ENCODE measurements at places on chromosomes 1 and 21.
A peak's percentile ranks its signal among the peaks of the same experiment; 100 is the strongest.

DNA sequence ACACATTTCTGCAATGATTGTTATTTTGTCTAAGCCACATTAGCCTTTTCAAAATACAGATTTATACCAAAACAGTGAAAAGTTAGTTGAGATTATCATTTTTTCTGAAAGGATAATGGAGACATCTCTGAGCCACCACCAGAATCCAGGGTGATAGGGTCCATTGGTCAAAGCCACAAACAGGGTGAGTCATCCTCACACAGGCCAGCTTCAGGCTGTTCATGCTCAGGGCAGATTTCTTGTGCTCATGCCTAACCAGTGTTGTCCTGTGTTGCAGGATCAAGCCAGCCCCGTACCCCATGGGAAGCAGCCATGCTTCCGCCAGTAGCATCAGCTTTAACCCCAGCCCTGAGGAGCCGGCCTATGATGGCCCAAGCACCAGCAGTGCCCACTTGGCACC is 13.4 kb downstream of the ELOA start:
- no peak for DNase-seq

DNA sequence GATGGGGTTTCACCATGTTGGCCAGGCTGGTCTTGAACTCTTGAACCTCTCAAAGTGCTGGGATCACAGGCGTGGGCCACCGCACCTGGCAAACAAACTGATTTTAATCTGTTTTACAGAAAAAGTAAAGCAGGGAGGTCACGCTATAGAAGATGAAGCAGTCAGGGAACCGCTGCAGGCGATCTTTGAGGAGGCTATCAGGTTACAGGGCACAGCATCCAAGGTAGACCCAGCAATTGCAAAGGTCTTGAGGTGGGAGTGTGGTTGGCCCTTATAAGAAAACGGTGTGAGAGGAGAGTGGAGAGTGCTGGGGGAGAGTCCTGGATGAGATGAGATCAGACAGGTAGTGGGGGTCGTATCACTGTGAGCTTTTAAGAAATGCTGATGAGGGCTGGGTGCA is 2.6 kb upstream of the TMCO4 start:
- DNase-seq: no peak

DNA sequence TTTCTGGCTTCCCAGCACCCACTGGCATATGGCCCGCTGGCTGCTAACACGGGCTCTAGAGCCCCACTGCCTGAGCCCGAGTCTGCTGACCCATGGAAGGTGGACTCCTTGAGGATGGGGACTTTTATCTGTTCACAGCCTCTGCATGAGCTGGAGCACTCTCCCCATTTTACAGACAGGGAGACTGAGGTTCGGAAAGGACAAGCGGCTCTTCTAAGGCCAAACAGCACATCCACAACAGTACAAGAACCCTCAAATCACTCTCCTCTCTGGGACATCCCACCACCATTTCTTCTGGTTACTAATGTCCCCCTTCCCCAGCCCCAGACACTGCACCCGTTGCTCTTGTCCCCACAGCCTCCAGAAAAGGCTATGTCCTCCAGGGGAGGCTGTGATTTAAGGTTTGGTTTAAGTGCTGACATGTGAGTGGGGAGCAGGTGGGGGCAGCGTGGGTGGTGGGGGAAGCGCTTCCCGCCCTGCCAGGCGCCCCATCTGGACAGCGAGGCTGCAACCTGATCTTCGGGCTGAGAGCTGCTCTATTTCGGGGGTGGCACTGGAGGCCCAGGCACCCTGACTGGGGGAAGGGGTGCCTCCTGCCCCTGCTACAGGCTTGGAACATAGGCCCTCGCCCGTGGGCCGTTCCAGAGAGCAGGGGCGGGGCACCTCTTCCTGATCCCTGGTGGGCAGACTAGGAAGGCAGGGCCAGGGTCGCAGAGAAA is 104.8 kb upstream of the WNT4 start:
- DNase-seq: no peak

DNA sequence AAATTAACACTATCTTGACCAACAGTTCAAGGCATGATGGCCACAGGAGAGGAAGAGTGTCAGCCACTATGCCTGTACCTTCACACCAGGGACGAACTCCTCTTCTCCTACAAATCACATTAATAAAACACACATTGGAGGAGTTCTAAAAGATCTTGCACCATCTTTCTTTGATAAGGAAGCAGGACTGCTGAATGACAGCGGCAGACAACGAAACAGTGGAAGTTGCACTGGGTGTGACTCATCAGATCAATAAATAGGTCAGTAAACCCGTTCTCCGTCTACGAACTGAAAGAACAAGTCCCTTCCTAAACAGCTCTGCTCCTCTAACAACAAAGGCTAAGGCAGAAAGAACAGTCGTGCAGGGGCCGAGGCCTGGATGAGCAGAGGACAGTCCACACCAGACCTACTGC is 23.1 kb downstream of the UBE2G2 start:
- DNase-seq: no peak

- DNase-seq: peak; percentile 64
Measured at GRCh38 chr1:94962409-94963265, 35.7 kb upstream of the CNN3 start.

DNA sequence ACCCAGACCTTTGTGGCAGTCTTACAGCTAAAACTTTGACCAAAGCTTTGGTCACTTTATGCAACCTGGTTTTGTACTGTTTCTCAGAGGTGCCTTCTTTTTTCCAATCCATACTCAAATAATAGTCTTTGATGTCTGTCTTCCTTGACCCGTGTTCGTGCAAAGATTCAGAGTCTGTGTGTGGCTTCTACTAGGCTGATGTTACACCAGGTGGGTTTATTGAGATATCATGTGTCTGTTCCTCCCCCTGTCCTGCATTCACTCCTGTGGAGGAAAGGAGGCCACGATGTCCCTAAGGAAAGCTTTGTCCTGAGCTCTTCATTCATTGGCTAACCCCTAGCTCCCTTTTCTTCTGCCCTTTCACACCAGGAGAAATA is 15.0 kb upstream of the IKBKE start:
- no peak for DNase-seq

GRCh38 chr1:205878026-205878425 is 28.1 kb upstream of the PM20D1 start:
- DNase-seq: no peak

- DNase-seq: no peak
Measured at GRCh38 chr21:42840411-42841155, 38.8 kb downstream of the WDR4 start.

DNA sequence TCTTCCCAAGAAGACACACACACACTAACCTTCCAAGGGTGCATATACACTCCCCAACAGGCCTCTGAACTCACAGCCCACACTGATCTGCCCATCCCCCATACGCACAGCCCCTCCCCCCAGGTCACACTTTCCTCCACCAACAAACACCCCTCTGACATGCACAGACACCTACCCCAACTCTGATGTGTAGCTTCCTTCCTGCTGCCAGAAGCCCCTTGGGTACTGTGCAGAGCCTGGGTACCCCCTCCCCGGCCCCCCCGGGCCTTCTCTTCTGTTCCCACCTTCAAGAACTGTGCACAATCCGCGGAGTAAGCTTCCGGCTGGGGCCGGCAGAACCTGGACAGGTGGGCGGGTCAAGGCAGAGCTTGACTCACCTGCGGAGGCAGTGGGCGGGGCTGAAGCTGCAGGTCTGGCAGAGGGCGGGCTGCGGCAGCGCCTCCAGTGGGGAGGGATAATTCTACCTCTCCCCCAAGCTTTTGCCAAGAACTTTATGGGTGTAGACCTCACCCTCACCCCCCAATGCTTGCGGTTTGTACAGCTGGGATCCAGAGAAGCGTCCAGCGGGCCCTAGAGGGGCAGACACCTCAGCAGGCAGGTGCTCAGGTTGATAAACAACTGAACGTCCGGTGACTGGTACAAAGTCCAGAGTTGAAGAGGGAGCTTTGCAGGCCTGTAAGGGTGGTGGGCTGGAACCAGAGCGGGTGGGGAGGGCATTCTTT is at the start of gene C1orf210:
Gene C1orf210 (minus strand): TSS at position 313 of the 722 bp plus-strand sequence. CDS start 2,311 bp downstream, outside the sequence.
- no peak for DNase-seq

DNA sequence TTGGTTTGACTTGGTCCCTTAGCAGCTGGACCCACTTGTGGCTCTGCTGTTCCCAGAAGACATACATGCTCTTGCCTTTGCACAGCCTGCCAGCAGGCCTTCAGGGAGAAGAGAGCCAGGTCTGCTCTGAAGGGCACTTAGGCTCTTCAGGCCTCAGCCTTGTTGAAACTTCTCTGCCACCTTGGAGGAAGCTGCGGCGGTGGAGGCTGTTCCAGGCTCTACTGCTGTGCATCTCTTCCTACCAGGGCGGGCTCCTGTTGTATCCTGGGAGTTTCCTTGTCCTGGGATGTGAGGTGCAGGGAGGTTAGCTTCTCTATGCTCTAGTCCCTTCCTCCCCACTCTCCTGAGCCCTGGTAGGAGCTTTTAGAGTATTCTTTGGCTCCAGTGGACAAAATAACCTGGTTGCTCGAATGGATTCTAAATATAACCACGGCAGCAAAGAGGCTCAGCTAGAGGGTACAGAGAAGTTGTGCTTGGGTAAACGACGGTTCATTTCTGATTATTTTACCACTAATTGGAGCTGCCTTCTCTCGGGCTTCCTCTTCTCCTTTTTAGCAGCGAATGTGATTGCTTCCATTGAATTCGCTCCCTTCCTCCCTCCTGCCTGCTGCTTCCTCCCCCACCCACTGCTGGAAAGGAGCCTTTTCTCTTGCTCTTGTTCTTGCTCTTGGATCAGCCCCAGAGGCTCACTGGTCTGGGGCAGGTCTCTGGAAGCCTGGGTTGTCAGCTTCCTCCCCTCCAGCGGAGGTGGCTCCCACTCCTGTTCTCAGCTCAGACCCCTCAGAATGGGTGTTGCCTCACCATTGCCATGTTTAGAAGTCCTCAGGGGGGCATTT is 126.6 kb upstream of the CACNA1E start:
- DNase-seq: peak; percentile 2

GRCh38 chr1:214977110-214977509 is 105.4 kb upstream of the KCNK2 start:
- DNase-seq: no peak

- DNase-seq: no peak
Measured at GRCh38 chr21:45595574-45596295, 47.8 kb upstream of the PCBP3 start.

DNA sequence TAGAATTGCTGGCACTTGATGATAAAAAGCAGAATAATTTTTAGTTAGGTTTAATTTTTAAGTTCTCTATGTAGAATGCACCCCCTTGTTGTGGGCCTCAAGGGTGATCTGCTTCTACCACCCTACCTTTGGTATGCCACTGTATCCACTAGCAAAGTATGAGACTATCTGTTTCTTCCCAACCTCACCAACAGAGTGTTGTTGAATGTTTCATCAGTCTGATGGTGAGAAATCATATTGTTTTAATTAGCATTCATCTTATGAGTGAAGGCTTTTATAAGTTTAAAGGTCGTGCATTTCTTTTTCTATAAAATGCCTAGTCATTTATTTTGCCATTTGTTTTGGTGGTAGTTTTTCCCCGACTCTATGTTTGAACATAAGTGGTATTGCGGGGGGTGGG is 141.0 kb downstream of the MAGI3 start:
- DNase-seq: no peak

- no peak for DNase-seq
Measured at GRCh38 chr1:227094249-227094966, 154.3 kb downstream of the COQ8A start.

GRCh38 chr21:45074818-45075595 is 627 bp downstream of the ADARB1 start:
- peak; percentile 31 for DNase-seq
